ENCODE measurements at places on chromosomes 6 and 20.
A peak's percentile ranks its signal among the peaks of the same experiment; 100 is the strongest.

GRCh38 chr6:141667580-141668309, 465.0 kb upstream of the GJE1 start:
- DNase-seq = peak; percentile 17

- DNase-seq = no peak
Measured at GRCh38 chr20:22576273-22576672, 8.1 kb downstream of the FOXA2 start.

GRCh38 chr6:17589406-17590096, 10.6 kb upstream of the FAM8A1 start:
- DNase-seq = peak; percentile 82

GRCh38 chr20:43579861-43580793, 10.6 kb upstream of the IFT52 start:
- DNase-seq = no peak

GRCh38 chr6:89375427-89376267, 23.1 kb upstream of the UBE2J1 start:
- peak; percentile 45 for DNase-seq

DNA sequence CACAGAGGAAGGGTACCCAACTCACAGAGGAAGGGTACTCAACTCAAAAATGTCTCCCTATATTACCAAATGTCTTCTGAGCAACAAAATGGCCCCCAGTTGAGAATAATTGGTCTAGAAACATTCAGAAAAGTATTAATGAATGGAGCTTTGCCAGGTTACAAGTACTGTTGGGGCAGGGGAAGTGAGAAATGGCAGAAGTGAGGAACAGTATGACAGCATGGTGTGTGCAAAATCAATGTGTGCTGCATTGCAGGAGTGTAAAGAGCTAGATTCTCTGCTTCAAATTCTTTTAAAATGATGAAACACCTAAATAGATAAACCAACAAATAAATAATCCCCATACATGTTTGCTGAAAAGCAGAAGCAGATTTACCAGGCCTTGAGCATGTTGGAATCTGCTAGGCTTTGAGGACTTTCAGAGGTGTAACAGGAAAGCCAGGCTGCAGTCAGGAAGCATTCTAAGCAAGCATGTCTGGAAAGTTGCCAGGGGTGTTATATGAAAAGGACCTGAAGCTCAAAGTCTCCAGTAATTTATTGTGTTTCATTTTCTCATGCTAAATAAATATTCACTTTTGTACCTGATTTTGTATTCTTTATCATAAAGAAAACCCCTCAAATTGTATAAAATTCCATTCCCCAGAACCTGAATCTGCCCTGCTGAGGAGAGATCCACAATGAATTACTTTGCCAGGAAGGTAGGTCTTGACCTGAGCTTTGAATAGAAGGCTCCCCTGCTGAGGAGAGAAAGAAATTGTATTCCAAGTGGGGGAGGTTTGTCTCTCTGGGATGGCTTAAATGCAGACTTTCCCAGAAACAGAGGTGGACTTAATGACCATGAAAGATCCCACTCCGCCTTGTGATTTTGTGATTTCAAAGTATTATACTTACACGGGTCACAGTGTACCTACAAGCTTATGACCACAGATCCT, 265.0 kb upstream of the MARCKS start:
- peak; percentile 28 for DNase-seq

GRCh38 chr6:12170351-12171092, 119.6 kb upstream of the EDN1 start:
- no peak for DNase-seq

DNA sequence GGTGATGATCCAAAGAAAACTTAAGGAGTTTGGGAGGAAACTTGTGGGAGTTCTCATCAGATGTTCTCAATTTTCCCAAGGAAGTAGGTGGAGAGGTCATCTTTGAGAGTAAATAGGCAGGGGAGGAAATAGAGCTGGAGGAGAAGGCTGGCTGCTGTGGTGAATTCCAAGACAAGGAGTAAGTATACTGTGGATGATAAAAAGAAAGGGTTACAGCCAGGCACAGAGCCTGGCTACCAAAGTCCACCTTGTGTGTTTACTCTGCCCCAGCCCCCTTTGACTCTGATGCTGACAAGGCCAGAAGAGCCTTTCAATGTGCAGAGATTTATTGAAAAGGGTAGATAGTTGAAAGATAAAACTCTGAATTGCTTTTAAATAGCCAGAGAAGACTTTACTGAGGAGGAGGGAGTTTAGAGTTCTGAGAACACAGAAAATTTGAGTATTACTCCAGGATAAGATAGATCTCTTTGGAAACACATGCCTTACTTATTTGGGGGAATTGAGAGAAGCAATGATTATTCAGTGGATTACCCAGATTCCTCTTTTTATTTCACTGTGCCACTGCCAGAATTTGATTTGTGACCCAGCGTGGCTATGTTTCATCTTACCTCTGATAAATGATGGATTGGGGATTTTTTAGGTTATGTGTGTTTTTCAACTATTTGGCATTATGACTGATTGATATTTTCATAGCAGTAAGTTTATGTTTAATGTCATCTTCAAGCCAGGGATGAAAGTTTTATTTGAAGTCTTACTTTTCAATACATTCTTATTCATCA, 182.6 kb upstream of the JAG1 start:
- peak; percentile 26 for DNase-seq

DNA sequence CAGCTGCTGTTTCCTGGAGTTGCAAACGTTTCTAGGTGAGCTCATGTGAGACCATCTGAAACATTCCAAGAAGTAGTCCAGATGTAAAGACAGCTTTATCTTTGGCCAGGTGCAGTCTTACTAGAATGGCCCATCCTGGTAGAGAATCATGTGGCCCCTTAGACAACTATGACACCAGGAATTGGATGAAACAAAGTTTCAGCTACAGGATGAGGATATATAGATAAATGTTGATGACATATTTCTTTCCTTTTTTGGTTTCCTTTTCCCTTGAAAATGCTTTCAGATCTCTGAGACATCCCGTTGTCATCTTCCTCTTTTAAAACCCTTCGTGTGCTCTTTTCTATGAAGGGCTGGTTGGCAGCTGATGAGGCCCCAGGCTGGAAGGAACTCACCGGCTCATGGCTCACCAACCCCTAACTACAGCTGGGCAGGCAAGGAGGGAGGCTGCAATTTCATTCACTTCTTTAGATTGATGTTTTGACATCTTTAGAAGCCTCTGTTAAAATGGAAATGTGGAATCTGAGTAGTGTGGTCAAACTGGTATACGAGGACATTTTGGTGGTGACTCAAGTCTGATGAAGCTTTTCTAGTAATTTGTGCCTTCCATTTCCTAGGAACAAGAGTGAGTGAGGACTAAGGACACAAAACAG, 167.9 kb upstream of the TNFAIP3 start:
- no peak for DNase-seq

DNA sequence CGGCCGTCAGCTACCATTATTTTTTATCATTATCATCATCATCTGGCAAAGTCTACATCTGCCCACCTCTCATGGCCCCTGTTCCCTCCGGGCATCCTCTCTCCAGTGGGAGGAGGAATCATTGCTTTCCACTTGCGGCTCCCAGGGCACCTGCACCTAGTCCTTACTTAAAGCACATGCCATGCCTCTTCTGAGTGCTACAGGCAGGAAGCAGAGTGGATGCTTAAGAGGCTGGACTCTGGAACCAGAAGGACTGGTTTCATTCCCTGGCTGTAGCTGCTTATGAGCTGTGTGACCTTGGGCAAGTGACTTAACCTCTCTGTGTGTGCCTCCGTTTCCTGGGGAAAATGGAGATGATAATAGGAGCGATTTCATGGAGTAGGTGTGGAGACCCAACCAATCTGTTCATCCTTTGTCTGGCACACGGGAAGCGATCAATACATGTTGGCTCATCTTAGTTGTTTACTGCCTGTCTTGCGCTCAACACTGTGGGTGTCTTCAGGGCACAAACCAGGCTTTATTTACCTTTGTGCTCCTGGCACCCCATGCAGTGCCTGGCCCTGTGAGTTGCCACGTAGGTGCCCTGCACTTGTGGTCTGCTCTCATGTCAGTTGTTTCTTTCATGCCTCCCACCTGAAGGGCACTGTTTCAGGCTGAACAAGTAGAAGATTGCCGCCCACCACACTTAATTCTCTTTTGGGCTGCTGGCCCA, 317.0 kb upstream of the SULF2 start:
- DNase-seq = no peak

DNA sequence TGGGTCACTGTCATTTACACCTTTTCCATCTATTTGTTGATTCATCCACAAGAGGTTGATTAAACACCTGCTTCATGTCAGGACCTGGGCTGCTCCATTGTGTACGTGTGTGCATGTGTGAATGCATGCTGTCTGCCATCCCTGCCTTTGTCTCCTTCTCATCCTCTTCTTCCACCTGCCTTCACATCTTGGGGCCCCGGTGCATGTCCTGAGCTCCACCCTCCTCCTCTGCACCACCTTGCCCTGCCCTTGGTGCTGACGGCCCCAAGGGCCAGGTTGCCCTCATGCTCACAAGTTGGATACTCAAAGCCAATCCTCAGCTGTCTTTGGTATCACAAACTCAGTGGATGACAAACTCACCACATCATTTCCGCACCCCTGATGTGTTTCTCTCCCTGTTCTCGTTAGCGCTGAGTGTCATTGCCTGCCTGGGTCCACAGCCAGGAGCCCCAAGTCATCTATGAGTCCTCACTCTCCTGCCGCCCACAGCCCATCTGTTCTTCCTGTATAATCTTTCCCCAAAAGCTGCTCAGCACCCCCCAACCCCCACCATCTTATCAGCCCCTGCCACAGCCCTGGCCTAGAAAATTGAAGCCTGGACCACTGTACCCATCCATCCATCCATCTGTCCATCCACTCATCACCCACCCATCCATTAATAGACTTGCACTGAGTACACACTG, 85.0 kb downstream of the SRC start:
- no peak for DNase-seq

DNA sequence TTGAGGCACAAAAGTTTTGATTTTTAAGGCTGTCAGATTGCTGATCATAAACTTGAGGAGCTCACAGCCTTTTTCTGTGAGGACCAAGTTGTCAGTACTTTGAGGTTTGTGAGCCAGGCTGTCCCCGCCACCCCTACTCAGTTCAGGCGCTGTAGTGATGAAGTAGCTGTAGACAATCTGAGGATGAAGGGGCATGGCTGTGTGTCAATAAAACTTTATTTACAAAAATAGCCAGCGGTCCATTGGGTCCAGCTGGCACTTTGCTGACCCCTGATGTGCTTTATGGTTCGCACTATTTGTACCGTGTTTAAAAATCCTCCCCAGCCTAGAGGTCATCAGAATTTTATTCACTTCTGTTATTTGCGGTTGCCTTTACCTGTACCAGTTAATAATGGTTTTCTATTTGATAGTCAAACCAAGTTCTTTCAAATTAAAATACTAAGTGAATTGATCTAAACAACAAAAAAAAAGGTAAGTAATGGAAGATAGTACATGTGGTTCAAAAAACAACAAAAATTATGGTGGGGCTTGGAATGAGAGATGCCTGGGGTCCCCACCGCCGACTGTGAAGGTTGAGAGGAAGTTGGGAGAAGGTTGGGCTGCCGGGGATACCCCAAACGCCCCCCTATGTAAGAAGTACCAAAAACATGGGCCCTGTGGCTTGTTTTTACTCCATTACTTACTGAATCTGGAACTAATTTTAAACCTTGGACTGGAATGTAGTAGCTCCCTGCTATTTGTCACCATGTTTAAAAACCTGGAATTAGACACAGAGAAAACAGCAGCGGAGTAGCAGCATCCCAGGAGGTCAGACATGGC, 123.6 kb downstream of the SYCP2 start:
- DNase-seq = no peak
